Stimulated activated CD4-positive, alpha-beta T cell treated with anti-CD3 and anti-CD28 coated beads, Interleukin-15, amount 100 ng/mL, for 48 hours (primary cell): ENCODE measurements at places on chromosomes 16 and 17.

DNA sequence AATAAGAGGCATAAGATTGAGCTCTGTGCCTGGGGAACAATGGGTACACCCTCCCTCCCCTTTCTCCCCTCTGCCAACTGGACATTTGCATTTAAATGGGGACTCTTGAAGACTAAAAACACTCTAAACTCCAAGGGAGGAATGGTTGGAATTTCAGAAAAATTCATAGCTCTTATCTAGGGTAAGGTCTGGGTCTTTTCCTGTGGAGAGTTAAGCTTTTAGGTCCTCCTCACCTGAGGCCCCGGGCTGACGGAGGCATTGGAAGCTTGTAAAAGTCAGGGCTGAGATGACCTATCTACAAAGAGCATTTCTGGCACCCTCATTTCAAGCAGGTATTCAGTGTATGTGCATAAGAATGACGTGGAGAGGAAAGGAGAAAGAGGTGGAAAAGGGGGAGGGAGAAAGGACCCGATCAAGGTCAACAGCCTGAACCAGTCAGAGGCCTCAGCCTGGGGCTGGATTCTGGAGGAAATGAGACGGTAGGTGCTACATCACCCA, 78.0 kb downstream of the RAP1GAP2 start:
- DNase-seq = no peak

DNA sequence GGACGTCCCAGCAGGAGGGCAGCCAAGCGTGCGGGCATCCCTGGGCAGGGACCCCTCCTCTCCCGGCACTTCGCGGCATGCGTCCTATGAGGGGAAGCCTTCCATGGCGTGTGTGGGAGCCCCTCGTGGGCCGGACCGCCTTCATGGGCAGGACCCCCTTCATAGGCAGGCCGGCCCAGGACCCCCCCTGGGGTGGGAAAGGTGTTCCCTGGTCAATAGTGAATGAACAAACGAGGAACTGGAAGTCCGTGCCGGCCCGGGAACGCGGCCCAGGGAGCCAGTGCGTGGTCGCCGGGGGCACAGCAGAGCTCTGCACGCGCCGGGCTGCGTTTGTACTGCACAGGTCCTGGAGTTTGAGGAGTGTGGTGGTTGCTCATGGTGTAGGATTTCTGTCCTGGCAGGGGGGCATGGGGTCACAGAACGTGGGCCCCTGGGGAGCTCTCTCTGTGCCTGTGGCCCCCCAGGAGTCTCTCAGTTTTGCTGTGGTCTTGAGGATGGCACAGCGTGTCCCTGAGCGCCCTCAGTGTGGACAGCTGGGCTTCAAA, 13.9 kb downstream of the BAIAP2 start:
- no peak for DNase-seq

DNA sequence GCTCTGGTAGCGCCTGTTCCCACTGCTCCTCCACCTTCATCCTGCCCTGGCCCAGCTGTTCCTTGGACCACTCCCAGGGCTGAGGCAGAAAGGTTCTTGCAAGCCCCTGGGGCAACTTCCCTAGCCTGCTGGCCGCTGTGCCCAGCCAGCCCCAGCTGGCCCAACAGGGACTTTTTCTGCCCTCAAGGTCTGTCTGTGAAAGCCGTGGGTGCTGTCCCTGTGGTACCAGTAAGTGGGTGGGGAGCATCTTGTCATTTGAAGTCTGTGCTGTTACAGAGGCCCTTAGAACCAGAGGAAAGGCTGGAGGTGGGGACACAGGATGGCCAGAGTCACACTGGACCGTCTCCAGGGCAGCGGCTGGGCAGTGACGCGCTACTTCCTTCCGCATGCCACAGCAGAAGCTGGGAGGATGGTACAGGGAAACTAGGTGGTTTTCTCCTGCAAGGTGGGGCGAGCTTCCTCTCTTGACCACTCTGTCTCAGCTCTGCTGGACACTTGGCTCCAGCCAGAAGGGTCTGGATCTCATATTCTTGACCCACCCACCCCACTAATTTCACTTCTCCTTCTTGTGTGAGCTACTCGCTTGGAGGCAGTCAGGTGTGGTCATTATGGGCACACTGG, 87.8 kb downstream of the PLCG2 start:
- DNase-seq = no peak

DNA sequence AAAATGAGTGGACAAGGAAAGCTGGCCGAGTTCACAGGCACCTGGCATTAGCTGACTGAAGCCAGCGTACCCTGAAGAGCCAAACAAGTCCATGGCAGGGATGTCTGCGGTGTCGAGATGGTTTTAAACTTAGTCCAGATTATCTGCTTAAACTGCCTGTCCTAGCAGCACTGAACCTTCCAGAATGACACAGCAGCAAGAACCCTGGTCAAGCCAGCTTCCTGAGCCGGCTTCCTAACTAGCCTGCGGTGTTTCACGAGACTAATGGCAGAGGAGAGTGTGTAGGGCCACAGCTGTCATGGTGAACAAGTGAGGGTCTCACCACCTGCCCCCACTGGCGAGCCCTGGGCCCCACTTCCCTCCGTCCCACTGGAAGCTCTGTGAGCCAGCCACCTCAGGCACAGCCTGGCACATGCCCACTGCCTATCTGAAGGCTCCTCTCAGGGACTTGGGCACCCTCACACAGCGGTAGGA, 28.8 kb upstream of the MTSS2 start:
- no peak for DNase-seq

GRCh38 chr17:9185688-9186284, 164.5 kb downstream of the NTN1 start:
- DNase-seq = no peak

GRCh38 chr16:76670125-76670857, 393.1 kb downstream of the CNTNAP4 start:
- no peak for DNase-seq

- DNase-seq = no peak
These were observed 1.4 kb downstream of the DHX33 start for GRCh38 chr17:5467416-5467815.

DNA sequence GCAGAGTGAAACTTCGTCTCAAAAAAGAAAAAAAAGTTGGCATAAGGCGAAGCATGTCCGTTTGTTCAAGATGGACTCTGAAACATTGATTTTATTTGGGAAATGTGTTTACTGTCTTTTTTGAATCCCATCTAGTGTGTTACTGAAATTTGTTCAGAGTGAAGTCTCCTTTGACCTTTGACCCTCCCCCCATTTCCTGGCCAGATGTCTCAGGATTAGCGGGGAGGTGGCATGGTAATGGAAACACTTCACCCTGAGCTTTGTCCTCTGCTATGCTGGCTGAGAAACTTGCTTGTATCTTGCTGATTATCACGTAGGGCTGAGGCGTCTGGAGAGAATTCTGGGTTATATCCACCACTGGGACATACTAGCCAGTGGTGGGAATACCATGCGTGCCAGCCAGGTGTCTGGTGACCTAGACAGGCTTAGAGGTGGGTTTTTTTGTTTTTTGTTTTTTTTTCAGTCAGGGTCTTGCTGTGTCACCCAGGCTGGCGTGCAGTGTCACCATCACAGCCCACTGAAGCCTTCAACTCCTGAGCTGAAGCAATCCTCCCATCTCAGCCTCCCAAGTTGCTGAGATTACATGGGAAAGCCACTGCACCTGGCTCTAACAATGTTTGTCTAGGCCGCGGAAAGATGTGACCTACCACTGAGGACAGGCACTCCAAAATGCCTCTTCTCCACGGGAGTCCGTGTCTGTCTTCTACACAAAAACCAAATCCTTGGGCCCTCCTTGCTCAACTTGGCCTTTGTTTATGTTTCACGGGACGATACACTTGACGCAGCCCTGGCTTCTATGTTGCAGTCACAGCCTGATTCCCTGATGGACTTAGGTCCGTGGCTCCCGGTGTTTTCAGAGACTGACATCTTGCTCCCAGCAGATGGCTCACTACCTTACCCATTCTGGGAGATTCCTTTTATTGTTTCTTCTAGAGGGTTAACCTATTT, 6.6 kb upstream of the GALK1 start:
- no peak for DNase-seq
